Mesangial cell (primary cell): ENCODE measurements at places on chromosomes 2 and 18. TPM values are rescaled to one million over a fixed set of nuclear protein-coding genes. Genes with fewer than 3 reads are reported as not detected.

Gene MERTK
- 1.3 and 3.7 TPM in 2 replicates for total RNA-seq

Gene EVA1A
- total RNA-seq: 80.2 and 109 TPM in 2 replicates

Gene STPG4
- total RNA-seq: 0.98 TPM in 1 of 2 replicates, not detected in the other

Gene ASB18
- total RNA-seq: not detected in 2 replicates

Gene CNTNAP5
- total RNA-seq: not detected in 2 replicates

Gene HES6
- 15.8 and 17.4 TPM in 2 replicates for total RNA-seq

Gene TNFRSF11A
- 0.13 and 0.33 TPM in 2 replicates for total RNA-seq

Gene MFSD2B
- 0.16 and 0.38 TPM in 2 replicates for total RNA-seq

Gene HOXD11
- total RNA-seq: 19.2 and 24.7 TPM in 2 replicates

Gene ABCG5
- total RNA-seq: not detected in 2 replicates

Gene ARL4C
- 185 and 253 TPM in 2 replicates for total RNA-seq

Gene TYMS
- total RNA-seq: 7.1 and 69.6 TPM in 2 replicates

Gene MROH2A
- total RNA-seq: not detected in 2 replicates

Gene RFTN2
- 0.16 and 1.0 TPM in 2 replicates for total RNA-seq

Gene RESP18
- not detected in 2 replicates for total RNA-seq

Gene RTP5
- total RNA-seq: not detected in 2 replicates

Gene GPR75
- 0.98 and 1.1 TPM in 2 replicates for total RNA-seq

Gene FSIP2
- under 0.01 TPM in 2 replicates for total RNA-seq
